Femur (tissue), 1 donor: ENCODE measurements at places on chromosomes 2 and 18.

DNA sequence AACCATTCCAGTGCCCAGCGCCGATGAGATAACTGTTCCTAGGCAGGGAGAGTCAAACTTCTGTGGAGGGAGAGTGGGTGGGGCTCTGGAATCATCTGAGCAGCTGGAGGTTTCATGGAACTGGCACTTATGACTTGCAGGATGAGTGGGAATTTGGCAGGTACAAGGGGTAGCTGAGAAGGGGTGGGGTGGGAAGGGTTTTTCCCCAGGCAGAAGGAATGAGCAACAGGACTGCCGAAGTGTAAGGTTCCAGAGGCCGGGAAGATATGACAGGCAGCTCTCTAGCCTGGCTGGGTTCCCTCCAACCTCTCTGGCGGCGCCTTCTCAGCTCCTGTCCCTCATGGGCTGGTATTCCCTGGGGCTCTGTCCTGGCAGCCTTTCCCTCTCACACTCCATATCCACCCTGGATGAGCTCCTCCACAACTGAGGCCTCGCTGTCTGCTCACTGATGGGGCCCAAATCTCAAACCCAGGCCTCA is 2.5 kb upstream of the TET3 start:
- DNase-seq = no peak

DNA sequence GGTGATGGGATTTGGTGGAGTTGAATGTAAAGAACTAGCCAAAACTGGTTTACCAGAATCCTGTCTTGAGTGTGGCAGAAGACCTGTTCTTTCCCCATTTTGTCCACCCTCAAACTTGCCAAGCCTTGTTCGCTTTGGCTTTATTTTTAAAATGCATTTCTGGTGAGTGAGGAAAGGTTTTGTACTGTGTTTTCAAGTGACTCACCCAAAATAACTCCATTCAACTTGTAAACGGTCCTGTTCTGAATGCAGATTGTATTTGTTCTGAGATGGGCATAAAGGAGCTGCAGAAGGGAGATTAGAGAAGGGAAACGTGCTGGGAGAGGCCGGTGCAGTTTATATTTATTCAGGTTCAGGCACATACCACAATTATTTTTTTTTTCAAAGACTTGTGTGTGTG is 5.3 kb upstream of the ITPRID2 start:
- DNase-seq = no peak

- peak; percentile 79 for DNase-seq
Measured at GRCh38 chr18:77650799-77651385, 401.2 kb downstream of the GALR1 start.

GRCh38 chr2:42342061-42342794 is 18.8 kb downstream of the COX7A2L start:
- DNase-seq = no peak

DNA sequence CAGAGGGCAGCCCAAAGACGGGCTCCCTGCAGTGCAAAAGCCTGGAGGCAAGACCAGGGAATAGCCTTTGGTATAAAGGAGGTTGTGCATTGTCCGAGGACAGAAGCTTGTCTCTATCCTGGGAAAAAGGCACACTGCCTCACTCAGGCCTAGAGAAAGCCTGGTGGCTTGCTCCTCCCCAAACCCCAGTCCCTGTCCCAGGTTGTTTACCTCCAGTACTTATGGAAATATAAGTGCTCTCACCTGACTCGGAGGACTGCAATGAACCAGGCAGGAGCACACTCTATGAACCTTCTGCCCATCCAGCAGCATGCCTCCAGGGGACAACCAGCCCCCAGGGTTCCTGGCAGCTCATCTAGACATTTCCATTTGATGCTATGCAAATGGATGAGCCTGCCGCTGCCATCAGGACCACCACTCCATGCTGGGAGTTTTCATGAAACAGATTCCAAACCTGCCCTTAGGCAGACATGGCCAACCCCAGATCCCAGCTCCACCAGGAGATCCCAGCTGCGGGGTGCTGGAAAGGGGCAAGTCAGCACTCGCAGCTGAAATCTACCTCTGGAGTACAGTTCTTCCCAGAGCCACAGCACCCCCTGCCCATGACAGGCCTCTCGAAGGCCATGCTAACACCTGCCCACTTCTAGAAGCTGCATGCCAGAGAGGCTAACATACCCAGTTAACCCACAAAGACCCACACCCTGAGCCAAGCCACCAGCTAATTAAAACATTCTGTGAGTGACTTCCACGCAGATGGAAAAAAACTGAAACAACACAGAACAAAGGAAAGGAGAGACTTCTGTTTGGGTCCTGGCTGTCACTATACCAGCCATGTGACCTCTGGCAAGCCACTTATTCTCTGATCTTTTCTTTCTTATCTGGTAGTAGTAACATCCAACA is 101.7 kb downstream of the TTC32 start:
- no peak for DNase-seq

GRCh38 chr2:8639122-8639635 is 42.7 kb upstream of the ID2 start:
- no peak for DNase-seq

DNA sequence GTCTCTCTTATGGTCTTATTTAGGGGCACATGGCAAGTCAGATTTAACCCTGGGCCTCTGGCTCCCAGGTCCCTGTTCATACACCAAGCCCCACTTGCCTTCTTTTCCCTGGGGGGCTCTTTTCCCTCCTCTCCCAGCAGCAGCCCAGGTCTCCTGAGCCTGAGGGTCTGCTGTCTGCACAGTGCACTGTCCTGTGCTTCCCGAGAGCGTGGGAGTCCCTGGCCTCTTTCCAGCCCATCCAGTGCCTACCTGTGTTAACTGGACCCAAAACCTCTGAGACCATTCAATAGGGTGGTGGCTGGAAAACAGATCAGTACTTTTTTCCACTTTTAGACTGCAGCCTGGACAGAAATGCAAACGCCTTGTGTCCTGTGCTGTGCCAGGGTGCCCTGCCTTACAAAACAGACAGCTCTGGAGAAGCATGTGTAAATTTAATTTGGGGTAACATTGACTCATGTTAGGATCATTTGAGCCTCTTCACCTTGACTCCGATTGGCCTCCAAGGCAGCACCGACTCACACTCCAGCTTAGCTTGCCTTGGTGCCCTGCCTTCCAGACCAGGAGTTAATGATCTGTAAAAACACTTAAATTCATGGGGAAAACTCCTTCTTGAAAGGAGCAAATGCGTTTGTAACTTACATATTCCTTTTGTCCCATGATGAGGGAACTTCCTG is 34.3 kb downstream of the TWIST2 start:
- no peak for DNase-seq

- DNase-seq = no peak
Measured at GRCh38 chr2:196431076-196431475, 208.4 kb upstream of the CCDC150 start.

- DNase-seq = no peak
Measured at GRCh38 chr2:238509151-238509835, 82.6 kb downstream of the ASB1 start.

GRCh38 chr2:97957432-97958183 is 38.1 kb downstream of the TMEM131 start:
- no peak for DNase-seq

GRCh38 chr18:61681065-61681464 is 211.7 kb downstream of the RNF152 start:
- DNase-seq = no peak

DNA sequence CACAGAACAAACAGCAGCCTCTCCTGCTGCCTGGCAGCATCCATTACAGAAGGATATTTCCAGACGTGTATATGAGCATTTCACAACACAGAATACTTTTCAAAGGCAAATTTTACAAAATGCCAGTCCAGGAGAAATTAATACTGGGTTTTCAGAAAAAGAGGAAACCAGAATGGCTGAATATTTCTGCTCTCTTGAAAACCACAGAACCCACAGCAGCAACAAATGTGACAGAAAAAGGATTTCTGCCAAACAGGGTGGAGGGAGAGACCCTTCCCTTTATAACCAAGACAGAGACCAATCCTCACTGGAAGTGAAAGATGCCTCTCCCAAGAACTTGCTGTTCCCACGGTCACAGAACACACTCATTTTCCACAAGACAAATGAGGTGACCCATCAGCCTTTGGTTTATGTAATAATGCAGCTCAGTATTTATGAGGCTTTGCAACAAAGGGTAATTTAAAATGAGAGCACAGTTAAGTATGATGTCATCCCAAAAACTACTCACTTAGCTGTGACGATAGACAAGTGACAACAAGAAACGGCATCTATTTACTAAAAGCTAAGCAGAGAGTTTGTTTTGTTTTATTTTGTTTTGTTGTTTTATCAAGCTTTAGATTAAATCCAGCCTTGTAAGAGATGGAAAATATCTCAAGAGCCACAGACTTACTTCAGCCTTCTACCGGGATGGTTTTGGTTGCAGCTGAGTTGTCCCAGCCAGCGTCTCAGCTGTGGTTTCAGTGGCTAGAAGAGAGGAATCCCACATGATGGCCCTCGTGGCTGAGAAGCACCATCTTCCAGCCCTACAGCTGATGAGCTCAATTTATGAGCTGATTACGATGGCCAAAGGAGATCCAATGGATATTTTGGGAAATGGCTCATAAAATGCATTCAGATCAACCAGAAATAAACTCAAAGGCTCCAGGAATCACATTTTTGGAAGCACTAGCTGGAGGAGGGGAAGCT is 249.3 kb upstream of the AGAP1 start:
- peak; percentile 48 for DNase-seq

- DNase-seq = peak; percentile 34
Measured at GRCh38 chr2:207474863-207475485, 54.8 kb upstream of the CREB1 start.

- no peak for DNase-seq
Measured at GRCh38 chr2:229996320-229996719, 72.4 kb downstream of the SLC16A14 start.

- no peak for DNase-seq
Measured at GRCh38 chr2:69017835-69018234, 4.9 kb downstream of the ANTXR1 start.

DNA sequence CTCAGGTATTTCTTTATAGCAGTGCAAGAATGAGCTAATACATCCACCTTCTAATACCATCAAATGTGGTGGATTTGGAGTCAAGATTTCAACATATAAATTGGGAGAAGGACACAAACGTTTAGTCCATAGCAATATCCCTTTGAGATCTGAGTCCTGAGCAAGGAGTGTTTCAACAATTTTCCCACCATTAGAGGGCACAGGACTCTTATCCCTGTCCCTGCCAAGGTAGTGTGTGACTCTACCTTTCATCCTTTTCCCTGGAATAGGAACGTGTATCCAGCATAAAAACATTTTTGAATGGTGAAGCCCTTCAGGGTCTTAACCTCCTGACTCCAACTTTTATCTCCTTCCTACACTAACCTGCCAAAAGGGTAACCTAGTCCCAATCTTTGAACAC is 181.3 kb upstream of the SRD5A2 start:
- DNase-seq = no peak

- no peak for DNase-seq
Measured at GRCh38 chr2:23480957-23481797, 96.2 kb downstream of the KLHL29 start.

DNA sequence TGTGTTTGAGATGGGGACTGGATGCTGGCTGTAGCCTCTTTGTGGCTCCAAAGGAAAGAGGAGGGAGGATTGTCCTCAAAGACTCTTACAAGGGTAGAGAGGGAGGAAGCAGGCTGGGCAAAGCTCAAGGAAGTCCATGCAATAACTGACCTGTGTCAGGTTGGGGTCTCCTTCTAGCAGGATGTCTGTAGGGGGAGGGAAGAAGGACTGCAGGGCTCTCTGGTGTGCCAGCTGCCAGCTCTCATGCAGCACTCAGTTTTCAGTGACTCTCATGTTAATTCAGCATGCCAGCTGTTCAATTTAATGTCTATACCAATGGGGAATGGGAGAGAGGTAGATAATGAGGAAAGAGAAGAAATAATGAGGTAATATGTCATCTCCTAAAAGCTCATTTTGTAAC is 85.3 kb upstream of the RANBP2 start:
- no peak for DNase-seq

DNA sequence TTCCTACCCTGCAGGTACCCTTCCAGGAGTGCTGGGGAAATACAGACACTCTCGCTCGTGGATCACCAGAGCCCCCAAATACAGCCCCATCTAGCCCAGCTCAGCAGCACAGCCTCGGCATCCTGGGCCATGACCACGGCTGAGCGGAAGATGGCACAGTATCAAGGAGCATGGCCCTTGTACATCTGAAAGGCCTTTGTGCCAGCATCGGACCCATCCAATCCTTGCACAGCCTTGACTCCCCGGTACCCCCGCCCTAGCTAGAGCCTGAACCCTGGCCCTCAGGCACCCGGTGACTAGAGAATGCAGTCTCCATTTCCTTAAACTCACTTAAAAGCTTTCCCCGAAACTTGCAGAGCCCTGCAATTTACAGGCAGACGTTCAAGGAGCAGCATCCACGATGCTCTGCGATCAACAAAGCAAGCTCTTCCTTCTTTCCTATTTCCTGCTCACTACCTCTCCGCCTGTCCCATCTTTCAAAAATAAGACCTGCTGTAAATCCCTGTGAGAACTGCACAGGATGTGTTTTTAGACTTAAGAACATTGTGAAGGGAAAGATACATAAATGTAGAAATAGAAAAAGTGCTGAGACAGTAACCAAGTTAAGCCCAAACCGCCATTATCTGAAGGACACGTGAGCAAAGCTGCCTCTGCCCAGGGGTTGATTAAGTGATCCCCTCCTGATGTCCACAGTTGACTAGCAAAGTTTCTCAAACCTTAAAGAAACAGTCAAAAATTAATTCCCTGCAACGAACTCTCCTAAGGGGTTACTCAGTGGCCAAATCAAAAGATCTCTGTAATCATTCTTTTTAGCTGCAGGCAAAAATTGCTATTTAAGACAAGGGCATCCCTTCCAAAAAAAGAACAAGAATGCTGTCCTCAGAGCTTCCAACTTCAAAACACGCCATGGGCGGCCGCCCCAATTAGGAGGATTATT is 48.5 kb downstream of the ZNF516 start:
- DNase-seq = peak; percentile 27

DNA sequence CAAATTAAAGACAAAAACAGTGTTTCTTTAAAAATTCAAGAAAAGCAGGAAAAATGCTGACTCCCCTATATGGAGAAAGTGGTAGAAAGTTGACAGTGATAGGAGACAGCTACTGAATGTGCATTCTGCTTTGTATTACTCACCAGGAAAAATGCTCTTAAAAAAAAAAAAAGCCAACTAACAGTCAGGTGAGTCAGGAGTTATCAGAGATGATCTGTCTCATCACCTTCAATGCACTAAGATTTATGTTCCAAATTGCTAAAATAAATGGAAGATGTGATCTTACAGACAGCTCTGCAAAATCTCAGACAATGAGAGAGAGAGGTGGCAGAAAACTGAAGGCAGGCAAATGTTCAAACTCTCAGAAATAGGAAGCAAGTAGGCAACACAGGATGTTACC is 47.6 kb upstream of the ZNF521 start:
- no peak for DNase-seq

- DNase-seq = no peak
Measured at GRCh38 chr18:641224-641623, 16.2 kb upstream of the TYMS start.

DNA sequence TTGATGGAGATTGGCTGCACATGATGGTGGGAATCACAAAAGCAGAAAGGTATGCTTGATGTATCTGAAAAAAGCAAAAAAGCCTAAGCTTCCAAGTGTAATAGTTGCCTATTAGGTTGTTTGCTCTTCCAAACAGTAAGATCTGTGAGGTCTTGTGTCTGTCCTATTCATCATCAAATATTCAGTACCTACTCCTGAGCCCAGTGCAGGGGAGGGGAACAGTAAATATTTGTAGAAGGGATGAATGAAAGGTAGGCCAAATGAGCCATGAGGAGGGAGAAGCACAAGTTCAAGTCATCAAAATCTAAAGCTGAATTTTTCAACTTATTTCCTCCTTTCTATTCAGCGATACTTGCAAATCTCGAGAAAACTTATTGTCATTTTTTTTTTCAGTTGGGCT is 153.2 kb upstream of the ETAA1 start:
- DNase-seq = no peak

GRCh38 chr2:79860228-79861058 is 347.6 kb downstream of the CTNNA2 start:
- DNase-seq = no peak
